ENCODE measurements at places on chromosomes 5 and 9. TPM values are rescaled to one million over a fixed set of nuclear protein-coding genes. Genes with fewer than 3 reads are reported as not detected.

DNA sequence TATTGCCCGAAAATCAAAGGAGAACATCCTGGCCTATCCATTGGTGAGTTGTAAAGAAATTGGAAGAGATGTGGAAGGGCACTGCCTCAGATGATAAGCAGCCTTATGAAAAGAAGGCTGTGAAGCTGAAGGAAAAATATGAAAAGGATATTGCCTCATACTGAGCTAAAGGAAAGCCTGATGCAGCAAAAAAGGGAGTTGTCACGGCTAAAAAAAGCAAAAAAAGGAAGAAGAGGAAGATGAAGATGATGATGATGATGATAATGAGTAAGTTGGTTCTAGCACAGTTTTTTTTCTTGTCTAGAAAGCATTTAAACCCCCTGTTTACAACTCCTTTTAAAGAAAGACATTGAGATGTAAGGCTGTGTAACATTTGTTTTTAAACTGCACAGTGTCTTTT, 59.8 kb upstream of the ZBED3 start:
- H3K4me1 ChIP-seq, result peaks cover 12% of the 10 kb centered on the region
- H3K27me3 ChIP-seq, result peaks cover 18% of the 10 kb centered on the region
- DNase-seq, result no peak

Gene LCP2
- total RNA-seq, result 283 TPM

Gene NUDT12
- 2.4 TPM for total RNA-seq

DNA sequence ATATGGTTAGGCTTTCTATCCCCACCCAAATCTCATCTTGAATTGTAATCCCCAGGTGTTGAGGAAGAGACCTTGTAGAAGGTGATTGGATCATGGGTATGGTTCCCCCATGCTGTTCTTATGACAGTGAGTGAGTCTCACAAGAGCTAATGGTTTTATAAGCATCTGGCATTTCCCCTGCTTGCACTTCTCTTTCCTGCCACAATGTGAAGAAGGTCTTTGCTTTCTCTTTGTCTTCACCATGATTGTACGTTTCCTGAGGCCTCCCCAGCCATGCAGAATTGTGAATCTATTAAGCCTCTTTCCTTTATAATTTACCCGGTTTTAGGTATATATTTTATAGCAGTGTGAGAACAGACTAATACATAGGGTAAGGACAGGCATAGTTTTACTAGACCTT, 334.5 kb downstream of the TLR4 start:
- no peak overlapping the region for H3K4me3 ChIP-seq
- no peaks in the 10 kb centered on the region for H3K36me3 ChIP-seq
- no peak for DNase-seq
- H3K27ac ChIP-seq, result no peak overlapping the region
- no peaks in the 10 kb centered on the region for H3K27me3 ChIP-seq

- no peak for DNase-seq
- H3K4me1 ChIP-seq, result peaks cover 3% of the 10 kb centered on the region
- H3K36me3 ChIP-seq, result no peaks in the 10 kb centered on the region
- H3K27me3 ChIP-seq, result no peaks in the 10 kb centered on the region
These were observed 138.4 kb upstream of the RPS23 start for GRCh38 chr5:82416512-82416911.

Gene WASHC1
- total RNA-seq, result 17.9 TPM

GRCh38 chr9:69829484-69829883, 8.9 kb downstream of the CFAP95 start:
- H3K27me3 ChIP-seq, result no peaks in the 10 kb centered on the region
- peak; percentile 72 for DNase-seq
- H3K4me3 ChIP-seq, result peak overlapping the region; percentile 42
- H3K36me3 ChIP-seq, result no peaks in the 10 kb centered on the region

Gene HMCN2
- total RNA-seq, result not detected

- H3K27me3 ChIP-seq, result peaks cover 11% of the 10 kb centered on the region
- H3K4me1 ChIP-seq, result peaks cover 12% of the 10 kb centered on the region
- no peak for DNase-seq
- H3K36me3 ChIP-seq, result peaks cover 15% of the 10 kb centered on the region
- H3K4me3 ChIP-seq, result no peak overlapping the region
These were observed 50.5 kb downstream of the PRKACG start for GRCh38 chr9:68963416-68963815.

Gene AP3S1
- 64.6 TPM for total RNA-seq

DNA sequence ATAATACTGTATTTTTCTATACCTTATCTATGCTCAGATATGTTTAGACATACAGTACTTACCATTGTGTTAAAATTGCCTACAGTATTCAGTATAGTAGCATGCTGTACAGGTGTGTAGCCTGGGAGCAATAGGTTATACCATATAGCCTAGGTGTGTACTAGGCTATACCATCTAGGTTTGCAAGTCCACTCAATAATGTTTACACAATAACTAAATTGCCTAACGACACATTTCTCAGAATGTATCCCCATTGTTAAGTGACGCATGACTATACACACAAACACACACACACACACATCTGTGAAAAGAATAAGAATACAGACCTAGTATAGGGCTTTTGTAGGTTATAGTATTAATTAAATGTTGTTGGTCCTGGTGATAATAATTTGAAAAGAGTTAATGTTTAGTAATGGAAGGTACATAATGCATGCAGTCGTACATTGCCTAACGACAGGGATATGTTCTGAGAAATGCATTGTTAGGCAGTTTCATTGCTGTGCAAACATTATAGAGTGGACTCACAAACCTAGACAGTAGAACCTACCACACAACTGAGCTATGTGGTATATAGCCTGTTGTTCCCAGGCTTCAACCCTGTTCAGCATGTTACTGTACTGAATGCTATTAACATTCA, 13.6 kb downstream of the TDRD7 start:
- H3K27me3 ChIP-seq, result no peaks in the 10 kb centered on the region
- no peak overlapping the region for H3K4me3 ChIP-seq
- H3K36me3 ChIP-seq, result peaks cover 24% of the 10 kb centered on the region
- H3K4me1 ChIP-seq, result no peaks in the 10 kb centered on the region
- DNase-seq, result no peak

GRCh38 chr5:53411388-53411787, 69.0 kb upstream of the FST start:
- no peaks in the 10 kb centered on the region for H3K36me3 ChIP-seq
- DNase-seq, result no peak
- no peak overlapping the region for H3K4me3 ChIP-seq
- H3K4me1 ChIP-seq, result peaks cover 9% of the 10 kb centered on the region

- peak overlapping the region; percentile 85 for H3K4me3 ChIP-seq
- peak overlapping the region; percentile 91 for H3K27ac ChIP-seq
- peaks cover 43% of the 10 kb centered on the region for H3K27me3 ChIP-seq
- H3K4me1 ChIP-seq, result peaks cover 37% of the 10 kb centered on the region
- peaks cover 3% of the 10 kb centered on the region for H3K36me3 ChIP-seq
These were observed 26.3 kb downstream of the OR2V2 start for GRCh38 chr5:181173420-181174342.

DNA sequence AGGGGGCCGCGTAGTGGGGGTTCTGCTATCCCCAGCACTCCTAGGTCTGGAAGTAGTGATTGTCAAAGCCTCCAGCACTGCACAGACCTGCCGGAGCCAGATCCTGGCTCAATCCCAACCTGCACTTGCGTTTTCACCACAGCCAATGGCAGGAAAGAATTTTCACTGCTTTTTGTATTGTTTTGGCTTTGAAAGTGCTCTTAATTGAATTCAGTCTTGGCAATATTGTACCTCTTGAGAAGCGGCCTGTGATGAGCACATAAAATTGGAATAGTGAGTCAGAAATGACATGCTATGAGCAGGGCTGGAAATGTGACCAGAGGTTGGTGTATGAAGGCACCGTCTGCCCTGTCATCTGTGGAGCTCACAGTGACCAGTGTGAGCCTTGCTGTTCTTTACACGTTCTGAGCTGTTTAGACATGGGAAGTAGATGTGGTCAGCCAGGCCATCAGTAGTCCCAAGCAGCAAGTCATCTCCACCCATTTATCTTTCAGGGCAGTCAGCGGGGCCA, 41.5 kb downstream of the SECISBP2 start:
- no peak for DNase-seq
- peak overlapping the region; percentile 78 for H3K27ac ChIP-seq
- no peaks in the 10 kb centered on the region for H3K27me3 ChIP-seq
- peaks cover 9% of the 10 kb centered on the region for H3K4me1 ChIP-seq
- peaks cover 56% of the 10 kb centered on the region for H3K36me3 ChIP-seq
- H3K4me3 ChIP-seq, result no peak overlapping the region

Gene TMEM38B
- 12.0 TPM for total RNA-seq

DNA sequence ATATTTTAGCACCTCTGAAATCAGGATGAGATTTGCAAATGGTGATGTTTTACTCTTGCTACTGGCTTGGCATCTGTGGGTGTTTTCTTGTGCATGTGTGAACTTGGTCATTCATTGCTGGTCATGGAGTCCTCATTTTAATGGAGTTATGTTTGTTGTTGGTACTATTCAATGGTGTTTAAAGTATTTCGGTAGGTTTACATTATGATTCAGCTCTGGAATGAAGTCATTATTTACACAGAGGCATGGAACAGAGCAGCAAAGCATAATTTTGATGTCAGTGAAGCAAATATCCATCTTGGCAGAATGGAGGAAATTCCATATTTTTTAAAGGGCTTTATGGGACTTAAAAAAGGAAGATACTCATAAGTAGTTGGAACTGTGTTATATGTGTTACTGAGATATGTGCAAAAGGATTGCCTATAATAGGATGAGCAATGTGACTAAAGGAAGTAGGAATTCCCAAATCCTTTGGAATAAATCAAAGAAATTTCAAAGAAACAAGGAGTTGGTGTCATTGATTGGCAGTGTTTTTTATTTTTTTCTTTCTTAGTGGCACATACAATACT, 147.4 kb downstream of the ACTBL2 start:
- H3K27me3 ChIP-seq, result no peaks in the 10 kb centered on the region
- no peak for DNase-seq
- no peak overlapping the region for H3K4me3 ChIP-seq
- no peaks in the 10 kb centered on the region for H3K36me3 ChIP-seq

GRCh38 chr5:40909264-40909663, at the start of gene C7:
C7 (plus strand) TSS chr5:40909497; CDS start chr5:40909611, 114 bp downstream.
- H3K4me3 ChIP-seq, result no peak within 1 kb of the TSS
- peaks cover 18% of the 10 kb centered on the region for H3K27me3 ChIP-seq
- no peak within 1 kb of the TSS for H3K27ac ChIP-seq
- H3K36me3 ChIP-seq, result no peaks in the 10 kb centered on the region

GRCh38 chr9:108413809-108414208, 442.0 kb downstream of the ACTL7B start:
- H3K27me3 ChIP-seq, result no peaks in the 10 kb centered on the region
- no peaks in the 10 kb centered on the region for H3K36me3 ChIP-seq
- H3K4me1 ChIP-seq, result no peaks in the 10 kb centered on the region
- no peak overlapping the region for H3K27ac ChIP-seq
- no peak for DNase-seq

DNA sequence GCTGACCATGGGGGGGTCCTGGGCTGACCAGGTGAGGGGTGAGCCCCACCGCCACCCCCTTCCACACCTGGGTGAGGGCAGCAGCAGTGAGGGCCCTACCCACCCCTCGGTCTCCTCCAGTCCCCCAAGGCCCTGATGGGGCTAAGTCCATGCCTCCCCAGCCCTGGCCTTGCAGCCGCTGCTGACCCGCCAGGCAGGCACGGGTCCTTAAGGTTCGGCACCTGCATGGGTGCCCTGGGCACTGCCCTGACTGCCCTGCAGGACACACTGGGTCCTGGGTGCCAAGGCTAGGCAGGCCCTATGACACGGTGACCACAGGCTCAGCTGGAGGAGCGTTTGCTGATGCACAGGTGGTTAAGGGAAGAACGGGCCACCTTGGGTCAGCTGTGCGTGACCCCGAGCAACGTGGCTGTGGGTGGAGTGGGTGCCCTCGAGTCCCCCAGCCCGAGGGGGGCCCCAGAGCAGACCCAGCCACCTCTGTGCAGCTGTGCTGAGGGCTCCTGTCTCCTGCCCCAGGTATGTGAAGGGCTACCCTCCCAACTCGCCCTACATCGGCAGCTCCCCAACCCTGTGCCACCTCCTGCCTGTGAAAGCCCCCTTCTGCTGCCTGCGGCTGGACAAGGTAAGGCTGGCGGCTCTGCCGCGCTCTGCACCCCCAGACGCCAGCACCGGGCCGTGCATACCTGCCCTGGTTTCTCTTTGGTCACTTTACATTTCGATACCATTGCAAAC, 73.0 kb downstream of the KCNT1 start:
- no peak overlapping the region for H3K27ac ChIP-seq
- H3K4me3 ChIP-seq, result no peak overlapping the region
- H3K36me3 ChIP-seq, result no peaks in the 10 kb centered on the region
- no peaks in the 10 kb centered on the region for H3K4me1 ChIP-seq

Gene PRRX2
- total RNA-seq, result 3.4 TPM

- no peak overlapping the region for H3K27ac ChIP-seq
- H3K4me3 ChIP-seq, result no peak overlapping the region
- H3K4me1 ChIP-seq, result no peaks in the 10 kb centered on the region
- no peaks in the 10 kb centered on the region for H3K36me3 ChIP-seq
These were observed 50.2 kb downstream of the SLC1A1 start for GRCh38 chr9:4540425-4540824.

GRCh38 chr5:146717951-146718350, 160.6 kb downstream of the PPP2R2B start:
- DNase-seq, result no peak
- H3K36me3 ChIP-seq, result no peaks in the 10 kb centered on the region
- H3K27ac ChIP-seq, result no peak overlapping the region
- no peak overlapping the region for H3K4me3 ChIP-seq
- no peaks in the 10 kb centered on the region for H3K4me1 ChIP-seq

GRCh38 chr5:98772415-98773213, 849 bp upstream of the RGMB start:
- no peak for DNase-seq
- peaks cover 37% of the 10 kb centered on the region for H3K4me1 ChIP-seq
- H3K27ac ChIP-seq, result no peak overlapping the region
- no peaks in the 10 kb centered on the region for H3K36me3 ChIP-seq
- H3K27me3 ChIP-seq, result peaks cover 75% of the 10 kb centered on the region
- H3K4me3 ChIP-seq, result peak overlapping the region; percentile 90
